ENCODE measurements at places on chromosomes 13 and 19. TPM values are rescaled to one million over a fixed set of nuclear protein-coding genes. Genes with fewer than 3 reads are reported as not detected.
A peak's percentile ranks its signal among the peaks of the same experiment; 100 is the strongest.

DNA sequence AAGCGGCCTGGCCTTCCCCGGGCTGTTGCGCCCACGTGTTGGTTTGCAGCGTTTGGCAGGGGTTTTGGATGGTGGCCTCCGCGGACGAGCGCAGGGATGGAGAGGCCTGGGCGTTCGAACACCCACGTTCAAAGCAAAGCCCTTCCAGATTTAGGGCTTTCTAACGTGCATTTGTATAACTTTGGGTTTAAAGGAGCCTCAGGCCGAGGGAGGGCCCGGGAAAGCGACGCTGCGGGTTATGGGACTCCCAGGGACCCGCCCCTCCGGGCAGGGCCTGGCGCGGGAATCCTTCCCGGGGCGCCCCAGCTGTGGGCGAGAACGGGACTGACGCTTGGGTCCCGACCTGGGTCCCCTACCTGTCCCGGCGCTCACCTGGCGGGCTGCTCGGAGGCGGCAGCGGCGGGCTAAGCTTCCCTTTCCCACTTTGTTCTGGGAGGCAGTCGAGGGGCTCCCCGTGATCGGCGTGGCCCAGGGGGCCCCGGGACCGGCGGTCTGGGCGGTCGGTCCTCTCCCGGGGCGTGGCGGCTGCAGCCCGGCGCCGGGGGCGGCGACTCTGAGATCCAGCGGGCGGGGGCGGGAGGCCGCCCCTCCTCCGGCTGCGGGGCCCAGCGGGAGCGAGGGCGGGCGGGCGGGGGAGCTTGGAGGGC is at the start of gene FBXO17:
FBXO17 (minus strand) TSS at position 529 of the 647 bp plus-strand sequence. CDS start 25,423 bp downstream, outside the sequence.
- peak; percentile 87 for DNase-seq

DNA sequence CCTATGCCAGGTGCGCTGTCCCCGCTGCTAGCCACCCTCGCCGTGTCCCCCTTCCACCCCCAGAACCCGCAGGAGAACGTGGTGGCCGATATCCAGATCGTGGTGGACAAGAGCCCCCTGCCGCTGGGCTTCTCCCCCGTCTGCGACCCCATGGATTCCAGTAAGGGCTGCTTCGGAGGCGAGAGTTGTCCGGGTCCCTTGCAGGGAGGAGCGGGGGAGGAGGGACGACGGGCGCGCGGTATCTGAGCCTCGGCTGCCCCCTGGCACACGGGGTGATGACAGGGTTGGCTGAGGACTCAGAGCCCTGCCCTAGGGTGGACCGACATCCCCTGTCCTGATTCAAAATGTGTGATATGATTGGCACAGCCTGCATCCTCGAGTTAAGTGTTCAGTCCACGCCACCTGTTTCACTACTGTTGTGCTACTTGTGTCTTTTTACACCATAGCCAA is 653 bp downstream of the MVB12A start:
- DNase-seq: peak; percentile 71

DNA sequence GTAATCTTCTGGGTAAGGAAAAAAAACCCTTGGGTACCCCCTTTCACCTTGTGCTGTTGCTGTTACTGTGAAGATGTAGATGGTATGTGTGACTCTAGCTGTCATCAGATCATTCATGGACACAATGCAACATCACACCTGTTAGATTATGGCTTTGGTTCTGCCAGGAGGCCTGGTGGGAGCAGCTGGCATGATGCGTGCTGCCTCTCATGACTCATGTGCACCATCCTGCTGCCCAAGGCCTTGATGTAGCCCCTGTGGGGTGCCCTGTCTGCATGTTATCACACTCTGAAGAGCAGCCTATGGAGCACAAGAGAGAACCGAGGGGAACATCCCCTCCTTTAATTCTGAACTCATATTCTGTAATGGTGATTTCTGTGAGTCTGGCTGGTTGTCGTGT is 57.7 kb upstream of the TEX29 start:
- DNase-seq: no peak

ZNF699 gene
- total RNA-seq: 4.3 TPM

- no peak for DNase-seq
Observed at GRCh38 chr19:51325161-51325976, 13.9 kb downstream of the IGLON5 start.

ZNF625 gene
- total RNA-seq: 5.3 TPM

DNA sequence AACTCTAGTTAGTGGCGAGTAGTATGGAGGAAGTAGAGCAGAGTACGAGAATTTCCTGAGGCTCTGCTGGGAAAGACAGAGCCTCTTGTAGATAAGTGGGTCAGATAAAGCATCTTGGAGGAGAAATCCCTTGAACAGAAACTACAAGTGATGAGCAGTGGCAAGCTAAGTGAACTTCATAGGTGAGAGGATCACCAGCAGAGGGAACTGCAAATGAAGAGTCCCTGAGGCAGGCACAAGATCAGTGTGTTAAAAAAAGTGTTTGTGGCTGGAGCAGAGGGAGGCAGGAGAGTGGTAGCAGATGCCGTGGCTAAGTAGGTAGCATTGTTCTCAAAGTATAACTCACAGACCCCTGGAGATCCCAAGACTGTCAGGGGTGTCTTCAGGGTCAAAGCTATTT is 437.6 kb downstream of the HS6ST3 start:
- DNase-seq: no peak

GRCh38 chr13:41917641-41918040 is 43.3 kb downstream of the VWA8 start:
- DNase-seq: no peak

GARRE1 gene
- 8.9 TPM for total RNA-seq

DNA sequence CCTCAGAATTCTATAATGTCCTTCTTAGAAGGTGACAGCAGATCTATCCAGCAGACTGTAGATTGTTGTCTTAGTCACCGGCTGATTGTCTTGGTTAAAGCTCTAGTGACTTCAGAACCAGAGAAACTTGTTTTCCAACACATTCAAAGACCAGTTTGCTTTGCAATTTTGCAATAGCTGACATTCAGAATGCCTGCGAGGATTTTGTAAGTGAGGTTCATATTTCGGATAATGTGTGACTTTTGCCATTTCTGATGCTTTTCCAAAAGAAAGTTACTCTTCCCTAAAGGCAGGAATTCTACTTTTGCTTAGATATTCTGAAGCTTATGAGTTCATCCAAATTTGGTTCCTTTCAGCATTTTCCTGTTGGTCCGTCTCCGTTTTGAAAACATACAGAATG is 13.2 kb downstream of the SPINT2 start:
- no peak for DNase-seq

KLK6 gene
- total RNA-seq: 8.5 TPM

DNA sequence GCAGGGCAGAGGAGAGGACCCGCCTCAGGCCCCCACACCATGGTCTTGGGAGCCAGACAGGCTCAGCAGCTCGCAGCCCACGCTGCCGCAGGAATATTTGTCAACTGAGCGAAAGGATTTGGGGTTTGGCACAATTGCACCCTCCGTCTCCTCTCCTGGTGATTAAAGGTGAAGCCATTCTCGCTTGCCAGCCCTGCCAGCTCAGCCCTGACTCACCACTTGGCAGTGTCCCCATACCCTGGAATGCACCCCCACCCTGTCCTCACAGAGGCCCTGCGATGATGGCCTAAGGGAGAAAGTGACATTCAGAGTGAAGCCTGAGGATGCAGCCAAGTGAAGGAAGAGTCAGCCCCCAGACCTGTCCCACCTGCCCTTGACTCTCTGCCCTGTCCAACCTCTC is 18.8 kb downstream of the CYTH2 start:
- DNase-seq: peak; percentile 94

- no peak for DNase-seq
Observed at GRCh38 chr19:6596621-6597020, 5.7 kb upstream of the CD70 start.

GRCh38 chr19:46975925-46976782 is 43.5 kb upstream of the NPAS1 start:
- peak; percentile 100 for DNase-seq

DNA sequence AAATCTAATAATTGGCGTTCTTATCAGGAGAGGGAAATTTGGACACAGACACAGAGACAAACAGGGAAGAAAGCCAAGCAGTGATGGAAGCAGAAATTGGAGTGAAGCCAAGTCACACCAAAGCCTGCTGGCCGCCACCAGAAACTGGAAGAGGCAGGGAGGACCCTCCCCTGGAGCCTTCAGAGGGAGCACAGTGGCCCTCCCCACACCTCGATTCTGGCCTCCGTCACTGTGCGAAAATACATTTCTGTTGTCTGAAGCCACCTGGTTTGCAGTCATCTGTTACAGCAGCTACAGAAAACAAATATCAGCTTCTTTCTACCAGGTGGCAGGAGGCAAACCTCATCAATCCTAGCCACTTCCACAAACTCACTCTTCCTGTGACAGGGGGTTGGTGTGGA is 8.3 kb upstream of the TLE6 start:
- DNase-seq: no peak

GNG7 gene
- total RNA-seq: not detected

ZNF493 gene
- 0.84 TPM for total RNA-seq

GRCh38 chr13:103157016-103157415 is 90.8 kb upstream of the SLC10A2 start:
- DNase-seq: no peak

JAK3 gene
- not detected for total RNA-seq

DNA sequence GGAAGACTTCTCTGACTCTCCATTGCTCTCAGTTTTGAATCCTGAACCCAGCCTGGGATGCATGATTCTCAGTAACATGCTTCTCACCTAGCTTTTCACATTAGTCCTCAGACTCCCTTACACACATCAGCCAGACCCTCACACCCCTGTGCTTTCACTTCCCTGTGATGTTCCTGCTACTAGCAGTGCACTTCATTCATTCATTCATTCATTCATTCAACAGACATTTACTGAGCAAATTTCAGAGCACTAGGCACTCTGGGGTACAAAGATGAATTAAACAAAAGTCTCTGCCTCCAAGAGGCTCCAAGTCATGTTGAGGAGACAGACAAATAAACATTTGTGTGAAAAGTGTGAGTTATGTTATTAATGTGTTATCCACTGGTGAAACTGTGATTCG is 145.2 kb downstream of the RXFP2 start:
- no peak for DNase-seq

LYPD4 gene
- total RNA-seq: not detected

ERFL gene
- total RNA-seq: not detected

DNA sequence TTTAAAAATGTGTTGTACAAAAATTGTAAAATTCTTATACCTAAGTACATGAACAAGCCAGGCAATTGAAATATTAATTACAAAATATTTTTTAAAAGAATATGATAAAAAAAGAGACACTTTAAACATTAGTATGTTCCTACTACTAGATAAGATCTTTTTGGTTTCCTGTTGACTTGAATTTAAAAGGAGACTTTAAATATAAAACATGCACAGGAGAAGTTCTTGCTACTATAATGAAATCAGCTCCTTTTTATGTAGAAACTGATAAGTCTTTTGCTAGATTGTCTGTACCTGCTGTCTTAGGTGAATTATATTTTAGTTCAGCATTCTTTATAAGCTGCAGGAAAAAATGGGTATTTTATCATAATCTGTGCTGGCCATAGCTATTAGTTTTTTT is 140.2 kb downstream of the TNFSF13B start:
- DNase-seq: no peak

DNA sequence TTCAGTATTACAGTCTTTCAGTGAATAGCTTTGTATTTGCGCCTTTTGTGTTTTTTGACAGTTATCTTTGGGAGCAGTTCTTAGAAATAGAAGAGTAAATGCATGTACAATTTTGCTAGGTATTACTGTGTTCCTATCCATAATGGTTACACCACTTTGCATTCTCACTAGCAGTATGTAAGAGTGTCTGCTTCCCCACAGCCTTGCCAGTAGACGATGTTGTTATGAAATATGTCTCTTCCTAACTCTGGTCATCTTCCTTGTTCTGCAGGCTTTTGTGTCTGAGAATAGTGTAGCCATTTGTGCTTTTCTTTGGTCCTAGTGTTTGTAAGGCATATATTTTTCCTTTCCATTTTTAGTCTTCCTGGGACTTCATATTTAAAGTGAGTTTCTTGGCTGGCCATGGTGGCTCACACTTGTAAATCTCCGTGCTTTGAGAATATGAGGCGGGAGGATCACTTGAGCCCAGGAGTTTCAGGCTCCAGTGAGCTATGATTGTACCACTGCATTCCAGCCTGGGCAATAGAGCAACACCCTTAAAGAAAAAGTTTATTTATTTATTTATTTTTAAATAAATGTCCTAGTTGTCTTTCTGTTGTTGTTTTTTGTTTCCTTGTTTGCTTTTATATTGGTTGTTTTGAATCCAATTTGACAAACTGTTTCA is 140.3 kb downstream of the PDS5B start:
- no peak for DNase-seq

DNA sequence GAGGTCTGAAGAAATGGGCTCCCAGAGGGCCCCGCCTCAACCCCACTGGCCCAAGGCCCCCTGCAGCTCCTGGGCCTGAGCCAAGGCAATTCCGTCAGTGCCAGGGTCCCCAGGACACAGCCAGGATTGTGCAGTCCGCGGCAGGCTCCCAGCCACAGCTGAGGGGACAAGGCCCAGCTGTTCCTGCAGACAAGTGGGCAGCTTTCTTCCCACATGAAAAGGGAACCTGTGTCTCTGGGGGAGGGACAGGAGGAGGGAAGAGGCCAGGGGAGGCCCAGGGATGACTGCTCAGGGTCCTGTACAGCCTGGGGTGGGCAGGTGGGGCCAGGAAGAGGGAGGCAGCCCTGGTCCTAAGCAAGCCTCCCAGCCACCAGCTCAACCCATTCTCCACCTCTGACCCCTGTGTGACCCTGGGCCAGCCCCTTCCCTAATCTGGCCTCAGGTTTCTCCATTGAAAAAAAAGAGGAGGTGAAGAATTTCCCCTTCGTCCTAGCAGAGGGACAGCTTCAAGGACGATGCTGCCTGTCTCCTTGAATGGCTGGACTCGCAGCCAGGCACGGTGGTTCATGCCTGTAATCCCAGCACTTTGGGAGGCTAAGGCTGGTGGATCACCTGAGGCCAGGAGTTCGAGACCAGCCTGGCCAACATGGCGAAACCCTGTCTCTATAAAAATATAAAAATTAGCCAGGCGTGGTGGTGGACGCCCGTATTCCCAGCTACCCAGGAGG is 20.5 kb upstream of the VSTM2B start:
- no peak for DNase-seq

DNA sequence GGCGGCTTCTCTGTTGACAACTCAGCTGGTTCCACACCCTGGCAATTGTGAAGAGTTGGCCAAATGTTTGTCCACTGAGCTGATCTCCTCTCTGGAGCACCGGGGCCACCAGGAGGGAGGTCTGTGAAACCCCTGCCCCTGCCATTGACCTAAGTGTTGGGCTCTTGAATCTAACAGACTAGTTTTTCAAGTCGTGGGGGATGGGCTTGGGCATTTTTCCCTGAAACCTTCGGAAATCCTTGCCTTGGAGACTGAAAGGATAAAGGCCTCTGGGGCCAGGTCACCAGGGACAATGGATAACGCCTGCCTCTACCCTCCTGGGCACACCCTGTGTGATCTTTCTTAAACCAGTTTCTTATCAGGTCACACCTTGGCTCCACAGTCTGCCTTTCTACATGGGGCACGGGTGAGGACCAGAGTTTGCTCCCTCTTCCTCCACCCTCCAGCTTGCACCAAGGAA is 881 bp downstream of the GEMIN7 start:
- no peak for DNase-seq

DNA sequence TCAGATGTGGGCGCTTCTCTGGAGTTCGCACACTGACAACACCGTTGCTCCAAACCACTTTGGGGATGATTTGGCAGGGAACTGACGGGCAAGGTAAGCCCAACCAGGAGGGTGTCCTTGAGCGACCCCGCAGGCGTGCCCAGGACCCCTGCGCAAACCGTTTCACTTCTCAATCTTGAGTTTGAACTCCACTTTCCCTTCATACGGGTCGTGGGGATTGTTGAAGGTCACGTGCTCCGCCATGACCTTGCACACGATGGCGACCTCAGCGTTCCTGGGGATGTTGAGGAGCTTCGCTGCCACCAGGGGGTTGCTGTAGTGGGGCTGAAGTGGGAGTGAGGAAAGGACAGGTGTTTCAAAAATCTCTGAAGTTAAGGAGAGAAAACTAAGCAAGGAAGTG is 8.8 kb downstream of the ATP4B start:
- DNase-seq: no peak

Data from MG63 (cell line).